ENCODE measurements at places on chromosomes 3 and 15.

DNA sequence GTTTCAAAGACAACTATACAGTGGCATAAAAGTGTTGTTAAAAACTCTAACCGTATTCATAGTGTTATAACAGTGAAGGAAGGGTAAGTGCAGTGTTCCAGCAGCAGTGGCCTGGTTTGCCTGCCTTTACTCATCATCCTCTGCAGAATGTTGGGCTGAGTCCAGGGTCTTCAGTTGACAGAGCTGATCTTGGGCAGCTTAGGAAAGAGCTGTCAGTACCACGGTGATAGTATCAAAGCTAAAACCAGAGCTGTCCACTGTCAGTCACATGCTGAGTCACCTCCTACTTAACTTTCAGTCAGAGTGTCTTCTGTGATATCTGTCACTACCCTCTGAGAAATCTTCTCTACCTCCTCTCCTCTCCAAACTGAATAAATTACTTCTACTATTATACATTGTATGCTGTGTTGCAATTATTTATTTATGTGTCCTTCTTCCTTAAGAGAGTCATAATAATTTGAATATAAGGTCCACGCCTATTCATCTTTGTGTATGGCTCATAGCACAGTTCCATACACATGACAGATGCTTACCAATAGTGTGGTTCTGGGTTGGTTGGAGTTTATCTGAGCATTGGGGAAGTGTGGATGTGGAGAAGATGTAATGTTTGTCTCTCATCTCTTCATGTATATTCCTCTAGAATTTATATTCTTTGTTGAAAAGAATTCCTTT is 242.1 kb downstream of the ZIC1 start:
- DNase-seq = no peak

- DNase-seq = no peak
Observed at GRCh38 chr3:79724206-79724605, 43.6 kb downstream of the ROBO1 start.

GRCh38 chr3:112560721-112561483 is 860 bp downstream of the ATG3 start:
- DNase-seq = peak; percentile 42

- no peak for DNase-seq
Observed at GRCh38 chr3:48743773-48744172, 26.8 kb upstream of the IP6K2 start.

DNA sequence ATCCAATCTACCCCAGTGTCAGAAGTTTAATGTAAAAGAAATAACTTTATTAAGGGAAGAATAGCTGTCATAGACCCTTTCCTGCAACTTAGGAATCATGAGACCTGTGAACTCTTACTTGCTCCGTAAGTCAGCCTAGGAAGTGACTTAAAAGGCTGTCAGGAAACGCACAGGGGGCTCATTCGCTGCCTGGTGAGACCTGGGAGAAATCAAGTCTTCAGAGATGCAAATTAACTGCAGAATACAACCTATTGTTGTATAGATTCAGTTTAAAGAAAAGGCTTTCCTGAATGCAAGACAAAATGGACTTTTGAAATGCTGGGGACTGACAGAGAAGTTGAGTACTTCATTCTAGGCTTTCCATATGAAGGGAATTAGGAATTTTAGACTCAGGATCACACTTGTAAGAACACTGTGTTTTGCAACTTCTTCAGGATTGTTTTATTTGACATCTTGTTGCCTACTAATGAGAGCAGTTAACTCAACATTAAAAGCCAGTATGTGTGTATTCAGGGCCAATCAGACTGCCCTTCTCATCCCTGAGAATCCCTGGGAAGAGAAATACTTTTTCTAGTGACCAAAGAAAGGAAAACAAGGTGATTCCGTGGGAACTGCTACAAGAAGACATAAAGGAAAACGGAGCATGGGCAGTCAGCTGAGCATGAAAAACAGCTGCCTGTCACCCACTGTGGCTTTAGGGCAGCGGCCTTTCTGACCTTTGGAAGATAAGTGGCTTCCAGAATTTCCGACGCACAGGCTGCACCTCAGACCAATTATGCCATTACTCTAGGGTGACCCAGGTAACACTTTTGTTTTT is 18.5 kb upstream of the DPPA4 start:
- DNase-seq = no peak

- no peak for DNase-seq
Observed at GRCh38 chr15:28112101-28112760, 13.1 kb upstream of the OCA2 start.

DNA sequence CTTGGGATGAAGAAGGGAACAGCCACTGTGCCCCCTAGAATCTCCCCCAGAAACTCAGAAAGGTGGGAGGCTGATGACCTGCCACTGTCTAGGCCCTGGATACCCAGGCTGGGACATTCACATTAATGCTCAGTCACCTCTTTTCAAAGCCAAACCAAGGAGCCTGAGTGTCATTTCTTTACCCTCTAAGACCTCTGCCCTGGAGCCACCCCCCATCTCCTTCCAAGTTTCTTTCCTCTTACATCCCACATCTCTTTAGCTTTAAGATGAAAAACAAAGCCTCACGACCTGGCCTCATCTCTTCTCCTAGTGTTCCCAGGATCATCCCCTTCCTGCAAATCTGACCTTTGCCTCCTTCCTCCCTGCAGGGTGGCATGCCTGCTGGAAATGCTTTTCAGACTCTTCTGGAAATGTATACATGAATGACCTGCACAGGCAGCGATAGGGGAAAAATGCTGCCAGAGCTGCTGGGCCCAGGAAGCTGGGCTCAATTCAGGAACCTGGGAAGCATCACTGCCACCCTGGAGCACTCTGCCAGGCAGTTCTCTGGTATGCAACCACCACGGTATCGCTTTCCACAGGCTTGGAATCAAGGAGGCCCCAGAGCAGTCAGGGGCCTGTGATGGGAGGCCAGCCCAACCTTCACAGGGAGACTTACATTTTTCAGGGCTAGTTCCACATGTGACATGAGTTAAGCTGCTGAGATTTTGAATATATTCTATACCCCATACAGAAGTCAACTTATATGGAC is 67.6 kb downstream of the DAPK2 start:
- no peak for DNase-seq

GRCh38 chr15:66951531-66952320 is 113.7 kb upstream of the SMAD3 start:
- DNase-seq = no peak

DNA sequence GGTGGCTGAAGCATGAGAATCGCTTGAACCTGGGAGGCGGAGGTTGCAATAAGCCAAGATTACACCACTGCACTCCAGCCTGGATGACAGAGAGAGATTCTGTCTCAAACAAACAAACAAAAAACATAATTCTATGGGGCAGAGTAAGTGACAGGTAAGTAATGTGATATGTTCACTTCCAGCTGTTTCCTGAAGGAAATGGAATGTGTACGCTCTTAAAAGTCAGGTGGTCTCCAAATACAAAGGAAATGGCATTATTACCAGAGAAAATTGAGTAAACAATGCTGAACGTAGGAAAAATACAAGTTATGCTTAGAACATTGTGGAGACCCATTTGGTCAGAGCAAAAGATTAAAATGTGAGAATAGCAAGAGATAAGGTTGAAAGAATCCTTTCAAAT is 278.5 kb downstream of the SCAPER start:
- no peak for DNase-seq

GRCh38 chr15:79373113-79373512 is 59.0 kb upstream of the MINAR1 start:
- no peak for DNase-seq

GRCh38 chr3:141044695-141045641 is 6.2 kb upstream of the SPSB4 start:
- no peak for DNase-seq

GRCh38 chr3:55675478-55675877 is 188.4 kb upstream of the WNT5A start:
- DNase-seq = no peak

DNA sequence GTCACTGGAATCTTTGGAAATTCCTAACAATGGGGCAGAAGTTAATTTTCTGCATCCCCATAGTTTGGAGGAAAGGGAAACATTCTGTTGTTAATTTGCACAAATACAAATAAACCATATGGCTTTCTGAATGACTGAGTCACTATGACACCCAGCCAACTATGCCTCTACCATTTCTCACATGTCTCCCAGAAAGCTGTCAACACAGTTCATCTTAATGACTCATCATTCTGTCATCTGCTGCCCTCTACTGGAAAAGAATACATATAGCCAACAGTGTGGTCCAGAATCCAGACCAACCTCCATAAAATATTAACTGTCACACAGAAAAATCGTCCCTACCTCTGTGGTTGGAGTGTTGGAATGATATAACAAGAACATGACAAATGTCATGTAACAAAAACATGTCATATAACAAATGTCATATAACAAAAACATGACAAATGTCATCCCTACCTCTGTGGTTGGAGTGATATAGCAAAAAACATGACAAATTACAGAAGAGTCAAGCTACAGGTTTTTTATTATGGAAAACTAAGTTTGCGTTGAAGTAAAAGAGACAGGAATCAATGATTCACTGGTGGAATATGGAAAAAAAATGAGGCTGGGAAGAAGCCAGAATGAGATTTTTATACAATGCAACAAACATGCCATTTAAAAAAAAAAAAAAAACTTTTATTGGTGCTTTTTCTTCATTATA is 47.7 kb upstream of the GYG1 start:
- peak; percentile 36 for DNase-seq

GRCh38 chr15:87489902-87490665 is 766.5 kb downstream of the NTRK3 start:
- DNase-seq = no peak

DNA sequence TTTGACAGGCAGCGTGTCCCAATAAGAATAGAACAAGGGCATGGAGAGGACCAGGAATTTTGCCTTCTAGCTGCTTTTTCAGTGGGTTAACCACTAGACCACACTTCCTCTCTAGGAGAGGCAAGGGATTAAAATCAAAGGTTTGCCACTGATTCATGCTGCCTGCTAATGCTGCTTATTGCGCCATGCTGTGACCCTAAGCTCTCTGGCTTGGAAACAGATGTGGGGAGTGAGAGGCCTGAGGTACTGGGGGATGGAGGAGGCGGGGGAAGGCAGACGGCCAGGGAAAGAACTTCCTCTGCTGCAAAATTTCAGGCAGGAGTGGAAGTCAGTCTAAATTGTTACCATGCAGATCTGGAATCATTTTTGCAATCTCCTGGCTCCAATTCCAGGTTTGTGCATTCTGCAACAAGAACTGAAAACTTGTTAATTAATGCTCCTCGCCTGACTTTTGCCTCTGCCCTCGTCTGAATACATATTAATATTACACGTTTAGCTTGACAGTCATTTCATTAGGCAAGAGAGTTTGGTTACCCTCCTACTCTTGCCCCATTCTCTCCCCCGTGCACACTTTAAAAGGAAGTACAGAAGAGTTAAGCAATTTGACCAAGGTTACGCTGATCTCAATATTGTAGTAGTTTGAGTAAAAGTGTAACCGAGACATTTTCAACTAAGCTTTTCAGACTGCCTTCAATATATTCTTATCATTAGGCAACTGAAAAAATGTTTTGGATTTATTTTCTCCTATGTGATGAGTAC is 121.7 kb upstream of the SPRED1 start:
- peak; percentile 56 for DNase-seq

DNA sequence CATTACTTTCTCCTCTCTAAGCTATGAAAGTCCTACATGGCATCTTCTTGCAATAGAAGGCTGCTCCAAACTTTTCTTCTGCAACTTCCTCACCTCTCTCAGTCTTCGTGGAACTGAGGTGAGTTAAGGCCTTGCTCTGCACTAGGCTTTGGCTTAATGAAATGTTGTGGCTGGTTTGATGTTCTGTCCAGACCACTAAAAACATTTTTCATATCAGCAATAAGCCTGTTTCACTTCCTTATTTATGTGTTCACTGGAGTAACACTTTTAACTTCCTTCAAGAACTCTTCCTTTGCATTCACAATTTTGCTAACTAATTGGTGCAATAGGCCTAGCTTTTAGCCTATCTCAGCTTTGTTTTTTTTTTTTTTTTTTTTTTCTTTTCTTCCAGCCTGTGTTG is 335.3 kb upstream of the NECTIN3 start:
- DNase-seq = no peak

DNA sequence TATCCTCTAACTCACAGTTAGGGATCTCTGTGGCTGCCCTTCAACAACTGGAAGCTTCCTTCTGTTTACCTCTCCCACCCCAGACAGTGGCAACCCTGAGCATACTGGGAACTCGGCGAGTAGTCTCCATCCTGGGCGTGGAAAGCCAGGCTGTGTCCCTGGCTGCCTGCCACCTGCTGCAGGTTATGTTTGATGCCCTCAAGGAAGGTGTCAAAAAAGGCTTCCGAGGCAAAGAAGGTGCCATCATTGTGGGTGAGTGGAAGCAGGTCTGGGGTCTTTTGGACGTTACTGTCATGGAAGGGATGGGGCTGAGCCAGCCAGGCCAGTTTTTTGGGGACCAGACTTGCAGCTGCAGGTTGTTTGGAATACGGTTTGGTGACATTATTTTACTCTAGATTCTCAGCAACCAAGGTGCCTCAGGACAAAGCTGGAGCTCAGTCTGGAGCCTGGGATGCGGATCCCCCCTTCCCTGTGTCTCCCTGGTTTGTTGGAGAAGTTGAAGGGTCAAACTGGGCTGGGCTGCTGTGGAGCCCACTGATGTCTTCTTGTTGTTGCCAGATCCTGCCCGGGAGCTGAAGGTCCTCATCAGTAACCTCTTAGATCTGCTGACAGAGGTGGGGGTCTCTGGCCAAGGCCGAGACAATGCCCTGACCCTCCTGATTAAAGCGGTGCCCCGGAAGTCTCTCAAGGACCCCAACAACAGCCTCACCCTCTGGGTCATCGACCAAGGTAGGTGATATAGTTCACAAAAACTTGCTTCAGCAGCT is 7.5 kb downstream of the UNC45A start:
- DNase-seq = no peak

- no peak for DNase-seq
Observed at GRCh38 chr3:100456745-100457144, 35.7 kb upstream of the TMEM45A start.

- DNase-seq = no peak
Observed at GRCh38 chr3:31529421-31529820, 3.3 kb upstream of the STT3B start.

DNA sequence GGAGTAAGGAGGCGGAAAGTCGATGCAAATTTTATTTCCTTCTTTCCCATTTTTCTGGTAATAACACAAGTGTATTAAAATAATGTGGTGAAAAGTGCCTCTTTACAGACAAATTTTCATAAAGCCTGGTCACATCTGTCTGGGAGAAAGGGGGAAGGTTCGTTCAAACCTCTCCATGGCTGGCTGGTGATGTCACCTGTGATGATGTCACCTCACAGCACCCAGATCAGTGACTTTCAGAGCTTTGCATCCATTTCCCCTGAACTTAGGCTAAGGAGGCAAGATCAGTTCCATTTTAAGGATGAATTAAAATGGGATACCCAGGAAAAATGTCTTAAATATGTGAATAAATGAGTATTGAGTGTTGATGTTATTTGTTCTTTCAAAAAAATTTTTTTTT is 34.1 kb downstream of the ATP10A start:
- DNase-seq = no peak

DNA sequence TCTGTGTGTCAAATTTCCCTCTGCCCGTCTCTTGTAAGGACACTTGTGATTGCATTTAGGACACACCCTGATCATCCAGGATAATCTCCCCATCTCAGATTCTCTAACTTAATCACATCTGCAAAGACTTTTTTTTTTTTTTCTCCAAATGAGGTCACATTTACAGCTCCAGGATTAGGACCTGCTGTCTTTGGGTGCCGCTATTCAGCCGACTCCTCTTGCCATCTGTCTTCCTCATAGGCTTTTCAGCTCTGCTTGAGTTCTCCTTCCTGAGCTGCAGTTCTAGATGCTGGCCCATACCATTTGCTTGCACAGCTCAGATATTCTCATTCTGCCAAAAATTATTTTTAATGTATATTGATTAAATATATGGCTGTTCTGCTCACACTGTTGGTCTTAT is 94.3 kb upstream of the TLE3 start:
- no peak for DNase-seq

Data from T1000 (cell line).